Cortex of kidney (tissue), 1 donor: ENCODE measurements at places on chromosomes 5 and 9.

GRCh38 chr5:147782110-147783028 is at the start of gene JAKMIP2:
TSS of gene JAKMIP2 (minus strand) at chr5:147782728. CDS start at chr5:147671806, 110,922 bp downstream.
- no peak for DNase-seq

- DNase-seq: no peak
These were observed 181.8 kb downstream of the SYK start for GRCh38 chr9:90983394-90983793.

GRCh38 chr9:536597-537511 is 304.6 kb upstream of the DMRT1 start:
- DNase-seq: no peak

DNA sequence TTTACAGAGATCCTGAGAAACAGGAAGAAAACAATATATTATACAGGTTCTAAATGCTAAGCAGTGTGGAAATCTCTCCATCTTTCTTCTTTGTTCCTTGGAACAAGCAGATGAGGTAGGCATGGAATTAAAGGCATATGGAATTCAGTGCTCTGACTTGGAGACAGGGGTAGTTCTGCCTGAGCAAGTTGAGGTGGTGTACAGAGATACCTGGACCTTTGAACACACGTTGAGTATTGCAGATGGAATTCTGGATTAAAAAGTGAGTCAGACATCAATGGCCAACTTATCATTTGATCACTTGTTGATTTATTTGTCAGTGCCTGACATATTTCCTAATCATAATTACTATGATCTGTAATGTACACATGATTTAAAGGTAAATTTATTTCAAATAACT is 293.9 kb upstream of the IRX4 start:
- no peak for DNase-seq

- no peak for DNase-seq
These were observed 223.1 kb upstream of the DAP start for GRCh38 chr5:10984021-10984715.

GRCh38 chr5:142678529-142678928 is 7.4 kb downstream of the FGF1 start:
- no peak for DNase-seq

DNA sequence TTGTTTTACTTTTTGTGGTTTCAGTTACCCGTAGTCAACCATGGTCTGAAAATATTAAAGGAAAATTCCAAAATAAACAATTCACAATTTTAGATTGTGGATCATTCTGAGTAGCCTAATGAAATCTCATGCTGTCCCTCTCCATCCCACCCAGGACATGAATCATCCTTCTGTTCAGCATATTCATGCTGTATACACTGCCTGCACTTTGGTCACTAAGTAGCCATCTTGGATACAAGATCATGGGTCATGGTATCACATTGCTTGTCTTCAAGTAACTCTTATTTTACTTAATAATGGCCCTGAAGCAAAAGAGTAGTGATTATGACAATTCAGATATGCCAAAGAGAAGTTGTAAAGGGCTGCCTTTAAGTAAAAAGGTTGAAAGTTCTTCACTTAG is 536.5 kb upstream of the ACO1 start:
- no peak for DNase-seq
